ENCODE measurements at places on chromosomes 1 and 21.

- DNase-seq = no peak
Measured at GRCh38 chr1:85862456-85862855, 154.2 kb upstream of the ZNHIT6 start.

DNA sequence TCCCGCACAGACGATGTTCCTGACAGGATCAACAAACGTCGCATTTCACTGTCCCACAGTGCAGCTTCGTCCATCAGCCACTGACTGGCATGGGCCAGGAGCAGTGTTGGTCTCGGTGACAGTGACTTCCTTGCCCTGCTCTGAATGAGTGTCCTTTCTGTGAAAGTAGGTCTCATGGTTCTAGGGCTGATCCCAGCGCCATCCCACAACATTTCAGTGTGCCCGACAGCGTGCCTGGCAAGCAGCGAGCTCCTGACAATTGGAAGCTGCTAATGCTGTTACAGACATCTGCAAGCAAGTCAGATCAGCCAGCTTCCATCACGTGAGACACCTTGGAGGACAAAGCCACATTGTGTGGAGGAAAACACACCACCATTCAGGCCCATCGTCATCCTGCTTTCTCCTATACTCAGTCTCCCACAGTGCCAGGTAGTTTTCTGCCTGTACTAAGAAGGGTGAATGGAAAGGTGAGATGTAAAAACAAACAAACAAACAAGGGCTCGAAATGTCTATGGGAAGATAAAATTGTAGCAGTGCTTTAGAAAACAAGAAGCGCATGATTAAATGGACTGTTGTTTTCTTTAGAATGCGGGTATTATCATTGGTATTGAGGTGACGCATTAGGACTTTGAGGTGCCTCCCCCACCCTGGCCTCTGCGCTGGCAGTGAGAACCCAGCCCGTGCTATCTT, 21.9 kb downstream of the ERRFI1 start:
- peak; percentile 51 for DNase-seq

- DNase-seq = no peak
Measured at GRCh38 chr1:39115271-39116110, 89.0 kb upstream of the MACF1 start.

DNA sequence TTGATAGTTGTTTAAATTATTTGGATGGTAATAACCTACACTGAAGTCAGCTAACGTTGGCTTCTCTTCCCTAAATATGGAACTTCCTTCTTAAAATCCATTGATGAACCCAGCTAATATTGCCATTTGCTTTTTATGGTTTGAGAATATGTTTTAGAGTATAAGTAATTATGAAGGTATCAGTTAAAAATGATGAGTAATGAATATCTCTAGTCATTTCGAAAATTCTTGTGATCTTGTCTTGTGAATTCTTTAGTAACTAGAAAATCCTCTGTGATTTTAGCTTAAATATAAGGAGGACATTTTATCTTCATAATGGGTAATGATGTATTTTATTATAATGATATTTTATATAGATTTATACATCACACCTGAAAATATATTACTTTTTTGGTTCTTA, 50.5 kb downstream of the ADGRL2 start:
- DNase-seq = no peak

- no peak for DNase-seq
Measured at GRCh38 chr1:229086091-229086490, 184.8 kb upstream of the RAB4A start.

GRCh38 chr1:151737479-151737878, 16.2 kb downstream of the RIIAD1 start:
- no peak for DNase-seq

DNA sequence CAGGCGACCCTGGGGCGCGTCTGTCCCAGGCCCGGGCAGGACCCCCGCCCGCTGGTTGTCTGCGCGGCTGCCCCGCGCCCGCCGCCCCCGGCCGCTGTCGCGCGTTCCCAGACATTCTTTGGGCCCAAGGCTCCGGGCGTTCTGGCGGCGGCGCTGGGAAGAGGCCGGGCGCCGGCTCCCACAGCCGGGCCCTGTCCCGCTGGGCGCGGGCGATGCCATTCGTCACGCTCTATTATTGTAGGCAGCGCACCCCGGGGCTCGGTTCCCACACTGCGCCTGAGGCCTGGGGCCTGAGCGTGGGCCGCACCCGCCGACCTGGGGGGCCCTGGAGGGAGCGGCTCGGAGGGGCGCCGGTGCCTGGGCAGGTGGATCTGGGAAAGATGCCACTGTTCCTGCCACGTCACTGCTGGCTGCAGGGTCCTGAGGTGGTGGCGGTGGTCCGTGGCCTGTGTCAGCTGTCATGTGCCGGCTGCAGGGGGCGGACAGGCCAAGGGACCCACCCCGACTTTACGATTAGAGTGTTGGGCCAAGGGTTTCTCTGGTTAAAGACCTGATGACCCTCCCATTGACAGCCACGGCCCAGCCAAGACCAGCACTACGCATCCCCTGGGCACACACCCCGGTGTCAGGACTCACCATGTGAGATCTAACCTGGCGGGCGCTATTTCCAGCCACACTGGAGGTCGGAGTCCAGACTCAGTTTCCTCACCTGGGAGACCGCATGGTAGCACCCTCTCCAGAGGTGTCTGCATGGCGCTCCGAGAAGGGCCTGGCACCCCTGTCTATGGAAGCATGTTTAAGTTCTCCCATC, 55.1 kb upstream of the ADARB1 start:
- no peak for DNase-seq

GRCh38 chr21:43269440-43269839, 100.6 kb downstream of the CRYAA start:
- DNase-seq = no peak

GRCh38 chr1:24704411-24705259, 40.6 kb upstream of the CLIC4 start:
- DNase-seq = peak; percentile 33

DNA sequence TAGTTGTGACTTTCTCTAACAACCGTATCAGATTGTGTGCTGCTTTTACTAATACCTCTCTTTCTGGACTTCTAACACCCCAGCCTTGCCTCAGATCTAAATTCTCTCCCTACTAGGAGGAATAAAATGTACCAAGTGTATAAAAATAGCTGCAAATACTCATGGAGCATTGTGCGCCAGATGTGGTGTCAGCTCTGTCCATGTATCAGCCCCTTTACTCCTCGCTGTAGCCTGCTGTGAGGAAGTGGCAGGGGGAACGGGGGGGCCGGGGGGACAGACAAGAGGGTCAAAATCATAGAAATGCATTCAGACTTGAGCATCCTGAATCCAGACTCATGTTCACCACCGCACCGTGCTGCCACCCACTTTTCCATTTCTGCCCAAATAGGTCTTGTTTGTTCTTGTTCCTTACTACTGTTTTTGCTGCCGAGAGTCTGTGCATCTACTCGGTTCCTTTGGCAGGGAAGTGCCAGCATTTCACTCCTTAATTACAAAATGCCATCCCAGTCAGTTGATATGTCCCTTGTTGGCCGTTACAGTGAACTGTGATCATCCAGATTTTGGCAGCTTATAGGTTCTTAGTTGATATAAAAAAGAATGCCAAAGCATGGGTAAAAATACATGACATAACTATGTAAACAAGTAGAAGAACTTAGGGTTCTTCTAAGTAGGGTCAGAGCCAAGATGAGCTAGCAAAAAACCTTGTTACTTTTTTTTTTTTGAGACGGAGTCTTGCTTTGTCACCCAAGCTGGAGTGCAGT, 76.4 kb downstream of the UBE4B start:
- DNase-seq = no peak

All from COR-L47 (cell line).